SK-N-SH (cell line): ENCODE measurements at places on chromosomes 6 and 20. TPM values are rescaled to one million over a fixed set of nuclear protein-coding genes. Genes with fewer than 3 reads are reported as not detected.

DNA sequence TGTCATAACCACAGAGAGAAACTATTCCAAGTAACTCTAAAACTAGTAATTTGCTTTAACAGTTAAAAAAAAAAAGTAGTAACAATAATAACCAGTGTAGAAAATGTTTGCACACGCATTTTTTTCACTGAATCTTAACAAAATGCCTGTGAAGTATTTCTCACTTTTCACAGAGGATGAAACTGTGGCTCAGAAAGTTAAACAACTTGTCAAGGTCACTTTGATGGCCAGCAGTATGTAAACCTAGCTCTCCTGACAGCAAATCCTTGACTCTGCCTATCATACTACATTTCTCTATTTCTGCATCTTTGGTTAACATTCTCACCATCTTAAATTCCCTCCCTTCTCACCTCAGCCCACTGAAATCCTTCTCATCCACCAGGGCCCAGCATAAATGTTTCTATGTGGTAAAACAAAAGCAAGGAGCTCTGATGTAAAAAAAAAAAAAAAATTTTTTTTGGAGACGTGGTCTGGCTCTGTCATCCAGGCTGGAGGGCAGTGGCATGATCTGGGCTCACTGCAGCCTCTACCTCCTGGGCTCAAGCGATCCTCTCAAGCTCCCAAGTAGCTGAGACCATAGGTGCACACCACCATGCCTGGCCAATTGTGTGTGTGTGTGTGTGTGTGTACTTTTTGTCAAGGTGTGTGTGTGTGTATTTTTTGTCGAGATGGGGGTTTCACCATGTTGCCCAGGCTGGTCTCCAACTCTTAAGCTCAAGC is 26.1 kb upstream of the ZC3H12D start:
- H3K4me1 ChIP-seq, result no peaks in the 10 kb centered on the region
- H3K4me3 ChIP-seq, result no peak overlapping the region
- H3K36me3 ChIP-seq, result peaks cover 29% of the 10 kb centered on the region
- no peak overlapping the region for H3K27ac ChIP-seq
- H3K27me3 ChIP-seq, result no peaks in the 10 kb centered on the region

GRCh38 chr20:5680192-5680591 is 70.0 kb upstream of the SHLD1 start:
- no peaks in the 10 kb centered on the region for H3K36me3 ChIP-seq
- no peak overlapping the region for H3K4me3 ChIP-seq
- no peak overlapping the region for H3K27ac ChIP-seq
- H3K27me3 ChIP-seq, result no peaks in the 10 kb centered on the region
- DNase-seq, result no peak

IMPG1 gene
- polyA plus RNA-seq, result not detected in 2 replicates

GRCh38 chr6:40556881-40557280 is 30.3 kb downstream of the LRFN2 start:
- H3K27ac ChIP-seq, result no peak overlapping the region
- no peaks in the 10 kb centered on the region; the same call in 1 of the 2 replicates for H3K4me1 ChIP-seq
- no peak for DNase-seq

UNC5CL gene
- polyA plus RNA-seq, result 0.10 TPM in 2 replicates

DNA sequence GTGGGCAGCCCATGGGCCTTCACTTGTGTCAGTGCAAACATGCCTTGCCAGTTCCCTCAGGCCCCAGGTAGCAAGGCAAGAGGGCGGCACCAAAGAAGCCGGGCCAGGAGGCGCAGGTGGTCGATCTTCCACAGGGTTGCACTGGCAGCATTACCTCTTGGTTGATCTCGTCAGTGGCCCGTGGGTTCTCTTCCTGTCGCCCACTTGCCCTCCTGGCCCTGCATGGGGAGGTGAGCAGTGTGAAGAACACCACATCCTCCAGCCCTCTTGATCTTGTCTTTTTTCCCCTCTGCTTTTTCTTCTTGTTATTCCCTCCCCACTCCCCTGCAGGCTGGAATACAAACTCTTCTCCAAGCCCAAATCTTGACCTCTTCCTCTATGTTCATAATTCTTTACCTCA is 3.0 kb upstream of the CST11 start:
- DNase-seq, result no peak
- no peaks in the 10 kb centered on the region for H3K4me1 ChIP-seq
- peaks cover 50% of the 10 kb centered on the region for H3K27me3 ChIP-seq

ANKRD66 gene
- not detected in 2 replicates for polyA plus RNA-seq
